ENCODE measurements at places on chromosomes 5 and 9.

- no peak for DNase-seq
These were observed 179.4 kb downstream of the PTTG1 start for GRCh38 chr5:160601046-160601445.

DNA sequence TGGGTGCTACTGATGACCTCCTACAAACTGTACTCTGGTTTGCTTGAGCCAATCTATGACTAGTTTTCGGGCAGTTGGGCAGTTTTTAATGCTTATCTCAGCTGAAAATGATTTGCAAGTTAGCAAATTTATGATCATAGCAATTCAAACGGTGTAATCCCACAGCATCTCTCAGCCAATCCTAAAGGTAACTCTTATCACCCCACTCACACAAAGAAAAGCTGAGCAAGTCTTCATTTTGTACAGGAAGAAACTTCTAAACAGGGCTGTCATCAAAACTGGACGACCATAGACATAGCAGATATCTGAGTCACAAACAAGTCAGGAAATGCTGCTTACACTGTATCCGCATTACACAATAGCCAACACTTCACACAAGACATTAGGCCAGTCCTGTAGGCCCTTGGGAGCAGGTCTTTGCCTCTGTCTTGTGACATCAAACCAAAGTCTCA is 2.6 kb upstream of the ENC1 start:
- no peak for DNase-seq

GRCh38 chr5:32712481-32713360 is 1.6 kb downstream of the NPR3 start:
- no peak for DNase-seq

- no peak for DNase-seq
These were observed 149.2 kb upstream of the ARRDC3 start for GRCh38 chr5:91532281-91532680.
